ENCODE measurements at places on chromosomes 2 and 18. TPM values are rescaled to one million over a fixed set of nuclear protein-coding genes. Genes with fewer than 3 reads are reported as not detected.

Gene CPSF3
- 11.9 TPM for polyA plus RNA-seq

Gene SCN7A
- polyA plus RNA-seq, result 1.2 TPM

Gene PIKFYVE
- 3.6 TPM for polyA plus RNA-seq

Gene TANC1
- polyA plus RNA-seq, result 18.1 TPM

Gene ATP8B1
- 8.0 TPM for polyA plus RNA-seq

Gene PSTPIP2
- 6.4 TPM for polyA plus RNA-seq

Gene MAL
- polyA plus RNA-seq, result 3,581 TPM

Gene LCT
- polyA plus RNA-seq, result not detected

Gene VAPA
- 127 TPM for polyA plus RNA-seq

Gene CYS1
- 0.29 TPM for polyA plus RNA-seq

Gene ARMC9
- polyA plus RNA-seq, result 2.9 TPM

Gene DTNB
- 13.9 TPM for polyA plus RNA-seq
